ENCODE measurements at places on chromosomes 2 and 18. TPM values are rescaled to one million over a fixed set of nuclear protein-coding genes. Genes with fewer than 3 reads are reported as not detected.
A peak's percentile ranks its signal among the peaks of the same experiment; 100 is the strongest.

UGT1A3 gene
- not detected for total RNA-seq

SLC9A4 gene
- not detected for total RNA-seq

DNA sequence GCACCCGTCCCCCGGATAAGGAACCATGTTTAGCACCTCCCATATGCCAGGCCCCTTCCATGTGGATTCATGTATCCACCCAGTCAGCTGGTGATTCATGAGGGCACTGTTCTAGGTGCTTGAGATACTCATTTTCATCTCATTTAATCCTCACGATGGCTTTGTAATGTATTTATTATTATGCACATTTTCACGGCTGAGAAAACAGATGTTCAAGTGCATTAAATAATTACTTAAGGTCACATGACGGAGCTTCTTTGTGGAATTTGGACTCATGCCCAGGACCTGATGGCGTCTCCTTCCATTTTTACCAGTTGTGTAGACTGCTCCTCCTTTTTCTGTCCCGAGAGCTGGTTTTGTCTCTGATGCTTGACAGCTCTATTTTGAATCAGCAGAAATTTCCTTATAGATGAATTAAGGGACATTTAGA, 72.2 kb upstream of the RBM44 start:
- no peaks in the 10 kb centered on the region for H3K27me3 ChIP-seq
- H3K27ac ChIP-seq: no peak overlapping the region
- H3K36me3 ChIP-seq: no peaks in the 10 kb centered on the region
- H3K4me1 ChIP-seq: peaks cover 3% of the 10 kb centered on the region
- H3K4me3 ChIP-seq: no peak overlapping the region

DNA sequence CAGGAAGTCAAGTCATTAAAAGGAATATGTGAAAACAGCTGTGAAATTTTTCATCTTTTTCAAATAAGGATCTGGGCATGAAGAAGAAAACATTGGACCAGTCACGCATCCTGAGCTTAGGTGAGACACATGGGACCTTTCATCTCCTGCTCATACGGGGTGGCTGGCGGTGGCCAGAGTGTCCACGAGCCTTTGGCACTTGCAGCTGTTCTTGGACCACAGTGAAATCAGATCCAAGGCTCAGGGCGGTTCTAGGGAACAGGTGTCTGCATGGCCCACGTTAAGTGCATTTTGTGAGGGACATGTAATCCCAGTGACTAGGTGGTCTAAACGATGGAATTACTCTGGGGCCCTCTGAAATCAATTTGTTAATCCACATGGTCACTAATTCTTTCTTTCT, 212.7 kb upstream of the COPS8 start:
- H3K36me3 ChIP-seq: no peaks in the 10 kb centered on the region
- H3K27me3 ChIP-seq: no peaks in the 10 kb centered on the region
- H3K4me3 ChIP-seq: no peak overlapping the region
- no peaks in the 10 kb centered on the region for H3K4me1 ChIP-seq
- no peak overlapping the region for H3K27ac ChIP-seq

GRCh38 chr18:35890323-35890722, 82.2 kb upstream of the RMP24 start:
- no peak overlapping the region for H3K4me3 ChIP-seq
- H3K36me3 ChIP-seq: no peaks in the 10 kb centered on the region
- H3K27me3 ChIP-seq: no peaks in the 10 kb centered on the region
- no peak overlapping the region for H3K27ac ChIP-seq
- no peak for DNase-seq

DNA sequence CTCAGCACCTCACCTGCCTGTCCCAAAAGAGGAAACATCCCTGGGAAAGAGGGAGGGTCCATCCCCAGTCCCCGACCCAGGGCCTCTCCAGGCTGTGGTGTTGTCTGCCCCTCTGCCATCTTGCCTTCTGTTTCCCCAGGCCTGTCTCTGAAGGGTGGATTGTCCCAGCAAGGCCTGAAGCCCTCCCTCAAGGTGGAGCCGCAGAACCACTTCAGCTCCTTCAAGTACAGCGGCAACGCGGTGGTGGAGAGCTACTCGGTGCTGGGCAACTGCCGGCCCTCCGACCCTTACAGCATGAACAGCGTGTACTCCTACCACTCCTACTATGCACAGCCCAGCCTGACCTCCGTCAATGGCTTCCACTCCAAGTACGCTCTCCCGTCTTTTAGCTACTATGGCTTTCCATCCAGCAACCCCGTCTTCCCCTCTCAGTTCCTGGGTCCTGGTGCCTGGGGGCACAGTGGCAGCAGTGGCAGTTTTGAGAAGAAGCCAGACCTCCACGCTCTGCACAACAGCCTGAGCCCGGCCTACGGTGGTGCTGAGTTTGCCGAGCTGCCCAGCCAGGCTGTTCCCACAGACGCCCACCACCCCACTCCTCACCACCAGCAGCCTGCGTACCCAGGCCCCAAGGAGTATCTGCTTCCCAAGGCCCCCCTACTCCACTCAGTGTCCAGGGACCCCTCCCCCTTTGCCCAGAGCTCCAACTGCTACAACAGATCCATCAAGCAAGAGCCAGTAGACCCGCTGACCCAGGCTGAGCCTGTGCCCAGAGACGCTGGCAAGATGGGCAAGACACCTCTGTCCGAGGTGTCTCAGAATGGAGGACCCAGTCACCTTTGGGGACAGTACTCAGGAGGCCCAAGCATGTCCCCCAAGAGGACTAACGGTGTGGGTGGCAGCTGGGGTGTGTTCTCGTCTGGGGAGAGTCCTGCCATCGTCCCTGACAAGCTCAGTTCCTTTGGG, 47.2 kb downstream of the BOLA3 start:
- H3K27me3 ChIP-seq: no peaks in the 10 kb centered on the region
- H3K36me3 ChIP-seq: peaks cover 9% of the 10 kb centered on the region

DNA sequence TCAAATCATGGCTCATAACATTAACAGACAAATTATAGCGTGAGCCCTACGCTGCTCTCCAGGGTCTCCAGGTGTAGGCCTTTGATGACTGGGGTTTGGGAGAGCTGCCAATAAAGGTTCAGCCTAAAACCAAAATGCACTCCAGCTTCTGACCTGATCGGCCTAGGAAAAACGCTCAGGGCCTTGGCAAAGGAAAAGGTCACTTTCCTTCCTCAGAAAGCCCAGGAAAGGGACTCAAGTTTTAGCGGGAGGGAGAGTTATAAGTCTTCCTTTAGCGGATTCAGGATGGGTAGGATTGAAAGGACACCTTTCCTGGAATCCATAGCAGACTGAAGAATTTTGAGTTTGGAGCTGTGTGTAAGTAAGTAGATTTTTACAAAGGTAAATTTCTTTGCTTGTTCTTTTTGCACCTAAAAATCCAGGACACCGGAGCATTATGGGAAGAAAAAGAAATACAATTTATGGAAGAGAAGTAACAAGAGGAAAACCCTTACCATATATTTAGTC, 8.8 kb downstream of the EVX2 start:
- DNase-seq: no peak
- H3K36me3 ChIP-seq: peaks cover 6% of the 10 kb centered on the region
- no peak overlapping the region for H3K27ac ChIP-seq

GRCh38 chr2:238731961-238732360, 115.9 kb upstream of the TWIST2 start:
- H3K4me3 ChIP-seq: no peak overlapping the region
- H3K4me1 ChIP-seq: no peaks in the 10 kb centered on the region
- H3K27me3 ChIP-seq: no peaks in the 10 kb centered on the region
- no peak overlapping the region for H3K27ac ChIP-seq
- no peaks in the 10 kb centered on the region for H3K36me3 ChIP-seq

GAL3ST2 gene
- total RNA-seq: not detected

DNA sequence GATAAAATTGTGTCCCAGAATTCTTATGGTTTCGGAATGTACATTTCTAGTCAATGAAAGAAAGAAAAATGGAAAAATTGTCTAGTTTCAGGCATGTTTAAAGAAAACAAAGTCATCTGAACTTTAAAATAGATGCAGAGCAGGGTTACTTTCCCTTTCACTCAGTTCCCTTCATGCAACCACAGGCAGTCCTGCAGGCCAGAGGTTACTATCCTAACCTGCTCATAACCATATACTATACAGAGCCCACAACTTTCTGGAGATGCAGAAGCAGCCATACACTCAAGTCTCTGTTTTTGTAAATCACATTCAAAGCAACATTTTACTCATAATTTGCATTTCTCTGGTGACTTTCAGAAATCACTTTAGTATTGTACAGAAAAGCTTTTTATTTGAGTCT, 690.3 kb downstream of the MBD2 start:
- H3K27me3 ChIP-seq: no peaks in the 10 kb centered on the region
- no peaks in the 10 kb centered on the region for H3K4me1 ChIP-seq
- H3K4me3 ChIP-seq: no peak overlapping the region
- H3K27ac ChIP-seq: no peak overlapping the region
- H3K36me3 ChIP-seq: no peaks in the 10 kb centered on the region

- H3K27me3 ChIP-seq: no peaks in the 10 kb centered on the region
- DNase-seq: no peak
- H3K4me3 ChIP-seq: no peak overlapping the region
- peak overlapping the region; percentile 53 for H3K27ac ChIP-seq
Observed at GRCh38 chr2:98441706-98442450, 2.8 kb upstream of the INPP4A start.

Data from H1 (cell line).